ENCODE measurements at places on chromosomes 4 and X.

DNA sequence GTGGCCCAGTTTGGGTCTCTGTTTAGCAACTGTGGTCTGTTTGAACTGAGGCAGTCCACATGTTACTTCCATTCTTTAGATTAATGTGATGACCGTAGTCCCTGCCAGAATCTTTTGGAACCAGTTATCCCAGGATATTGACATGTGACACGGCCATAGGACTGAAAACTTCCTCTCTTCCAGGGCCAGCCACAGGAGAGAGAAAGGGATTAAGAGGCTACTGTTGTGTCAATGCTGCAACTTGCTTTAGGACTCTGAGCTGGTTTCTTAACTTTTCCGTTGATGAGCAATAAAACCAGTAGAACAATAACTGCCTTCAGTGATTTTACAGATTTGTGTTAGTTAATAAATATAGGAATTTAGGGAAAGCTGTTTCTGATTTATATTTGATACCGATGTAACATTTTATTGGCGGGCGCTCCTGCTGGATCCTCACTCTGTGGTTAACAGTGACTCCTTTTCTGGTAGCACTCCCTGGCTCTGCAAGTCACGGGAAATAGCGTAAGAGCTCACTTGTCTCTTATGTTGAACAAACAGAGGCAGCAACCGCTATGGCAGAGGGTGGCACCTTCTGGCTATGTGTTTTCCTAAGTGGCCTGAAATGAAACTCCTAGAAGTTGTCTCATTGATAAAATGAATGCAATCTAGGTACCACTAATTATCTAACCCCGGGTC, 2.5 kb downstream of the TENM3 start:
- DNase-seq: no peak

GRCh38 chrX:37641859-37642258, 43.7 kb upstream of the XK start:
- DNase-seq: no peak

GRCh38 chrX:107742700-107743191, 32.8 kb downstream of the TSC22D3 start:
- DNase-seq: no peak

GRCh38 chr4:41752081-41752836, 3.7 kb upstream of the PHOX2B start:
- no peak for DNase-seq

DNA sequence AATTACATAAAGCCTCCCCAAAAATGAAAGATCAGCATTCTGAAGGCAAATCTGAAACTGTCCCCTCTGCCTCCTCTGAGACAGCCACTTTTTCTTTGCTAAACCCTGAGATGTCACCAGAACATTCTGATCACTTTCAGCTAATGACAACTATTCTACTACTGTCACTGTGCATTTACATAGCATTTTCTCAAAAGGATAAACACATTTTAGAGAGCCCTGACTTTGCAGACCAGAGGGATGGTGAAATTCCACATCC, 72.1 kb downstream of the GATB start:
- no peak for DNase-seq

DNA sequence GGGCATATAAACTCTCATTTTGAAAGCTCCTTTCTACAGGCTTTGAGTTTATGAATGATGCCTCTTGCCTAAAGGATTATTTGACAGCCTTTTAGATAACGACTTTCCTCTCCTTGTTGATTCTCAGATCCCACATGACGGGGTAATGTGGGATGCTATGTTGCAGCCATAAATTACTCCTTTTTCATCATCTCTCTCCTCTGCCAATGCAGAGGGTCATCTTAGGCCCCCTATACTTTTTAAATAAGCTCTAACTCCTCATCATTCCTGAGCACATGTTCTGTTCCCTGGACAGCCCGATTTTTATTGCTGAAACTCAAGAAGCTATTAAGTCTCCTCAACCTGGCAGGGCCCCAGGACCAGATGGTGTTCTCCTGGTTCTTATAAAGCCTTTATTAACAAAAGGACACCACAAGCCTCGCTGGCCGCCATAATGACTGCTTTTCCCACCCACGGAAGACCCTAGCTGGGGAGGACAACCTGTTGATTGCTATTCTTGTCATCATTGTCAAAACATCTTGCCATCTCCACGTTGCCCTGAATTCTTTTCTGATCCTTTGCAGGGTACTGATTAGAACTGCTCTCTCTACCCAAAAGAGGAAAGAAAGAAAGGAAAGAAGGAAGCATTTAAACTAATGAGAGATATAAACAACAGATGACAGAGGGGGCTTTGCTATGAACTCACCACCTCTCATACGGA, 150.7 kb downstream of the DHX15 start:
- peak; percentile 99 for DNase-seq

DNA sequence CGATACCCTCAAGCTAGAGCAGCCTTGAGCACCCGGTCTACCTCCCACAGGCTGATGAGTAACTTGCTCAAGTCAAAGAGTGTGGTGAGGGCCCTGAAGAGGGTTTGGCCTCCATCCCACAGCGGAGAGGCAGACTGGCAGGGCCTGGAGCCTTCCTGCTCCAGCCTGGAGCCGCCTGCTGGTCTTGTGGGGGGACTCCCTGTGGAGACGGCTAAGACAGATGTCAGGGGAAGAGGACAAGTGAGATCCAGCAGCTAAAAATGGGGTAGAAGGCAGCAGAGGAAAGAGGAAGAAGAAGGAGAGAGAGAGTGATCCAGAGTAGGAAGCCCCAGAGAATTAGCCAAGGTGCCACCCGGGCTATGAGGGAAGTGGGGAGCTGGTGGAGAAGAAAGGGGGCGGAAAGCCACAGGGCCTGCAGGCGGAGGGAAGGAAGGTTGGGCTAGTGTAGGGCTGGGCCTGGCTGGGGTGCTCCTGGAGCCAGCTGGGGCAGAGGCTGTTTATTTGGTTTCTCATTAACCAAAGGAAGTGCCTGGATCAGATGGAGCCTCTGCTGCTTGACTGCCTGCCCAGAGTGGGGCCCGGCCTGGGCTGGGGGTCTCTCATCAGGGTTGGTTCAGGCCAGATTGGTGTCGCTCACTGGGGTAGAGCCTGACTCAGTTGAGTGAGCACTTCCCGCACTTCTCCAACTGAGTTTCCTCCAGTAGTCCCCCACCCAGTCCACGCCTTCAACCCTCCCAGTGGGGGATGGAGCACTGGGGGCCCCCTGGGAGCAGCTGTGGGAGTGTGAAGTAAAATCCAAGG, 14.2 kb downstream of the EFNB1 start:
- DNase-seq: no peak

DNA sequence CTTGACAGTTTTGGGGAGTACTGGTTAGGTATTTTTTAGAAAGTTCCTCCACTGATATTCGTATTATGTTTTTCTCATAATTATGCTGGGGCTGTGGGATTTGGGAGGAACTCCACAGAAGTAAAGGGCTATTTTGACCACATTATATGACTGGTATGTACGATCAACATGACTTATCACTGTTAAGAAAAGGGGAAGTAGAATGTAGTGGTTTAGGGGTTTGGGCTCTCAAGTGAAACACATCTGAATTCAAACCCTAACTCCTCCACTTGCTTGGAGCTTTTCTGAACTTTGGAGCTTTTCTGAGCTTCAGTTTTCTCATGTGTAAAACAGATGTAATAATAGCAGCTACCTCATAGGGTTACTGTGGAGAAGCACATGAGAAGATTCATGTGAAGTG, 96.4 kb upstream of the C1GALT1C1 start:
- no peak for DNase-seq

DNA sequence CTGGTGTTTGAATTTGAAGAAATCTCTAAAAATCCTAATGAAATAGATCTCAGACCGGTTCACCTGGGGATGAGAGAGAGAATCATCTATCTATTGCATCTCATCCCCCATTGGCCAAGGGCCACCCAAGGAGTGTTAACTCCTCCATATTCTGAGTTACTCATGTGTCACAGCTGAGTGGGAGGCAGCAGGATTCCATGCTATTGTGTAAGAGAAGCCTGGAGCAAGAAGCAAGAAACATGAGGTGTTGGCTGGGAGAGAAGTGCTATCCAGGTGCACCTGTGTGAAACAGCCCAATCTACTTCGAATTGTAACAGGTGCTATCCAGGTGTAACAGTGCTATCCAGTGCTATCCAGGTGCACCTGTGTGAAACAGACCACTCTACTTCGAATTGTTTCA, 150.3 kb upstream of the MAOA start:
- no peak for DNase-seq

DNA sequence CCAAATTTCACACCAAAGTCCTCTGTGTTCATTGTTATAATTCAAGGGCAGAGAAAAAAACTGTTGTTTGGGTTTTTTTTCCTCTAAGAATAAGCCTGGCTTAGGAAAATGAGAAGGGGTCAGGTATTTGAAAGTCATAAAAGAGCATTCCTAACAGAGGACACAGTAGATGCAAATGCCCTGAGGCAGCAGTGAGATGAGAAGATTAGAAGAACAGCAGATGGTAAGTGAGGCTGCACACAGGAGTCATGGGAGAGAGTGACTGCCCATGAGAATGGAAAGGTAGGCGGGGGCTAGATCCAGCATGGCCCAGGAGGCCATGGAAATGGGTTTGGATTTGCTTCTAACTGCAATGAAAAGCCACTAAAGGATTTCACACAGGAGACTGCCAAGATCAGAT, 107.5 kb upstream of the RBPJ start:
- DNase-seq: no peak

DNA sequence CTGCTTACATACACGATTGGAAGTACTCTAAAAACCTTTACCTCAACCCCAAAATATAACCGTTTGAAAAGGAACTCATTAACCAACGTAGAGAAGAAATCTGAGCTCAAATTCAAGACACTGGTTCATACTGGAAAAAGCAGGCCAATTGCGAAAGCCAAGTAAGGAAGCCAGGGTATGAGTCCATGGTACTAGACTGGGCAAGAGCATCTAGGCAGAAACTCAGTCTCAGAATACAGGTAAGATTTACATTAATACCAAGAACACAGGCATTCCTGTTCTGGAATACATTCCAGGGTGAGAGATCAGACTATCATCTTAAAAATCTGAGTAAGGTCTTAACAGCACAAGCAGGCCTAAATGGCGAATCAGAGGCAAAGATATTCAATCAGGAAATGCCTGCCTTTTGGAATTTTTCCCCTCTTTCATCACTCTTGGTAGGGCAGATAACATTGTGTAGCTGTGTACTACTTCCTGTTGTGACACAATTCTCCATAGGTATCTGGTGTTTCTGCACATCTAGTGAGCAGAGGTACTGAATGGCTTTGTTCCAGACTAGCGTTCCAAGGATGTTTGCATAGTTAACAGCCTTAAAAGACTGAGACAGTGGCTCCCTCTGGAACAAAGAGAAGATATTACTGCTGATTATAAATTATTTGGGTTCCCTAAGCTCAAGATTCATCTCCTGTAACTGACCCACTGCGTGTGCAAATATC, 311.3 kb downstream of the PCDH19 start:
- DNase-seq: no peak
